ENCODE measurements at places on chromosomes 16 and 17.

DNA sequence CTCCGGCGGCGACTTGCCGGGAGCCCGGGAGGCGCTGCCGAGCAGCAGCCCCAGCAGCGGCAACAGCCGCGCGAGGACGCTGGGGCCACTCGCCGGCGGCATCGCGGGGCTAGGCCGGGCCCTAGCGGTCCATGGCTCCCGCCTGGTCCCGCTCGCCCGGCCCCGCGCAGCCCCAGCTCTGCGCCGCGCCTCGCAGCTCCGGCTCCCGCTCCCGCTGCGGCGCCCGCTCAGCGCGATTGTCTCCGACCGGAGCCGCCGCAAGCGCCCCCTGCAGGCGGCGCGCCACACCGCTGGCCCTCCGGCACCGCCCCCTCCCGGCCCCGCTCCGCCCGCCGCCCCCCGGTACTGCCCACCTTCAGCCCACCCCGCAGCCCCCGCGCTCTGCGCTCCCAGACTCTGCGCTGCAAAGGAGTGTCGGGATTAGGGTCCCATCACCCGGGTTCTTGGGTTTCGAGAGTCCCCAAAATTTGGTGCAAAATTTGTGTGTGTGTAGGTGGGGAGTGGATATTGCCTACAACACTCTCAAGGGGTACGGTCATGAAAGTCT, at the start of gene FAM171A2:
FAM171A2 (minus strand) TSS at position 241 of the 547 bp plus-strand sequence; CDS start at position 102, 139 bp downstream.
- peak; percentile 89 for DNase-seq

GRCh38 chr17:63842173-63842539, 329 bp downstream of the SMARCD2 start:
- no peak for DNase-seq

DNA sequence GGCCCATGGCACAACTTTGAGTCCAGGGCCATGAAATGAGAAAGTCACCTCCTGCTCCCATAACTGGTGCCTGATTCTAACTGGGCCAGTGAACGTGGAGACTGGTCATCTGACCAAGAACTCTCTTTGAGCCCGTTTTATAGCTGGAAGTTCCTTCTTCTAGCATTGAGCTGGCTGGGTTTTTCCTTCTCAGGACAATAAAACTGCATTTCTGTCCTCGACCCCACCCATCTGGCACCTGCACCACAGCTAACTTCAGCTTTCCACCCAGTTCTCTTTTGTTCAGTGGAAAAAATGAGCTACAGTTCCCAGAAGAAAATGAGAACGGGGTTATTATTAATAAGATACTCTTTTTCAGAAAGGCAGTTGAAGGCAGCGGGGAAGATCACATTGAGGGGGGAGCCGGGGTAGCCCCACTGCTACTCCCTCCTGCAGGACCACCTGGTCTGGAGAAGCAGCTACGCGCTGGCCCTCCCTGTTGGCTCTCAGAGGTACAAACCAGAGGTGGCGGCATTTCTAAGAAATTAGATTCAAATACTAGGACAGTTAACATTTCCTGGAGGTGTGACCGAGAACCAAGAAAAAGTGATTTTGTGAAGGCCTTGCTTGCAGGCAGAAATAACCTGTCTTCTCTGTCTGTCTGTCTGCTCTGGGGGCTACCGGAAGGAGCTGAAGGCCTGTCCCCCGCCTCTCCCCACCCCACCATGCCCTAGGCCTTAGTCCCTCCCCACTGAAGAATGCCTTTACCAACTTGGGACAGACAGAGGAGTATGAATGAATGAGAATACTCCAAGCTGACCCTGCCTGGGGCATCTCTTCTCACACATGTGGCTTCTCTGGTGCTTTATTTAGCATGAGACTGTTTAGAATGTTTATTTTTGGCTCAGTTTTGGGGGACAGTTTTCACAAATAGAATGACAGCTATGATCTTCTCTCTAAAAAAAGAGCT, 123.9 kb downstream of the XYLT1 start:
- DNase-seq = no peak

DNA sequence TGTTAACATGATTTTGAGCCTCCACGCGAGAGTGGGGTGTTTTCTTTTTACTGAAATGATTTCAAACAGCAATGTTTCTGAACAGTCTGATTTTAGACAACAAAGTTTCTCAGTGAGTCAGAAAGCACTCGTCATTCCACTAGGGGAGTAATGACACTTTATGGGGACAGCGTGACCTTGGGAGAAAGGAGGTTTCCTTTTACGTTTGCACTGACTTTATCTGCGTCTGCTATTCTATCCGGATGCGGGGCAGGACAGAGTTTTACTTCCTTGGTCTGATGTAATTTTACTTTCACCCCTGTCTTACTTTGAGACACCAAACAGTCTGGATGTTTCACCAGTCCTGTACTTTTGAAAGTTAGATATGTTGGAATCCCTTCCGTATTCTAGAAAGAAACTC, 20.7 kb downstream of the SLC47A1 start:
- DNase-seq = no peak

GRCh38 chr17:40307001-40307730, 1.8 kb upstream of the RARA start:
- no peak for DNase-seq

- no peak for DNase-seq
Measured at GRCh38 chr16:2898831-2899563, 12.7 kb upstream of the FLYWCH1 start.

DNA sequence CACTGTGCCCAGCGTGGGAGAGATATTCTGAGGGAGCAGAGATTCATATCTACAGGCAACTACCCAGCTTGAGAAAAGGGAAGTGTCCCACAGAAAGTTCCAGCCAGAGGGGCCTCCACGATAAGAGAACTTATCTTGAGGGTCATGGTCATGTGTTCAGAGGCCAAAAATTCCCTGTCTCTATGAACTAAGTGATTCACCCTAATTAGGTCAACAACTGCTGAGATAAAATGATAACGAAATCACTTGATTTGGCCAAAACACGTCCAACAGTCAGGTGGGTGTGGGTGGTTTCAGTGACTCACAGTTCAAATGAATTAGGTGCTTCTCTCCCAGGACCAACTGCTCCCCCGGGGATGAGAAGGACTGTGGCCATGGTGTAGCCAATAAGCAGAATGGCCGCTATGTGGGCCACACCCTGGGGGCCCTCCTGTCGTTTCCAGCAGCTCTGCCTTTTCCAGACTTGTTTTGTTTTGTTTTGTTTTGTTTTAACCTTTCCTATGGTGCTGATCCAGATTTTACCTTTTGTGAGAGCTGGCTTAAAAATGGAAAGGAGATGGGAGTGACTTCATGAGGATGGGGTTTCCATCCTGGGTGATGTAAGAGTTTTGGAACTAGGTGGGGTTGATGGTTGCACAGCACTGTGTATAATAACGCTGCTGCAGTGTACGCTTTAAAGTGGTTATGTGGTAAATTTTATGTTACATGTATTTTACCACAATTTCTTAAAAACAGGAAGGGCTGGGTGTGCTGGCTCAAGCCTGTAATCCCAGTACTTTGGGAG, 8.7 kb downstream of the DNAI2 start:
- DNase-seq = no peak

DNA sequence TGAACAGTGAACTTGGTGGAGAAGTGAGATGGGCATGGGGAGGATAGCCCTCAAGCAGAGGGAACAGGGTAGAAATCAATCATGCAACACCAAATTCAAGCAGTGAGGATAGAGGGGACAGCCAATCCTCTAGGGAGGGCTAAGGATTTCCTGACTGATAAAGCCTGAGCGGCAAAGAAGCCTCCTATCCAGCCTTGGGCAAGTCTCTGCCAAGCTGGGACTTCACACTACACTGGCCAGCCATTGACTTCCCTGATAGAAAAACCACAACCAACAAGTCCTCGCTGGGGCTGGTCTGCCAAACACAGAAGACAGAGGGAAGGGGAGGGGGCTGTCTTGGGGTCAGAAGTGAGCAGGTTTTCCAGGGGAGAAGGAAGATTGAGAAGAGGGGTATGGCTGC, 2.5 kb upstream of the FBXL19 start:
- no peak for DNase-seq

DNA sequence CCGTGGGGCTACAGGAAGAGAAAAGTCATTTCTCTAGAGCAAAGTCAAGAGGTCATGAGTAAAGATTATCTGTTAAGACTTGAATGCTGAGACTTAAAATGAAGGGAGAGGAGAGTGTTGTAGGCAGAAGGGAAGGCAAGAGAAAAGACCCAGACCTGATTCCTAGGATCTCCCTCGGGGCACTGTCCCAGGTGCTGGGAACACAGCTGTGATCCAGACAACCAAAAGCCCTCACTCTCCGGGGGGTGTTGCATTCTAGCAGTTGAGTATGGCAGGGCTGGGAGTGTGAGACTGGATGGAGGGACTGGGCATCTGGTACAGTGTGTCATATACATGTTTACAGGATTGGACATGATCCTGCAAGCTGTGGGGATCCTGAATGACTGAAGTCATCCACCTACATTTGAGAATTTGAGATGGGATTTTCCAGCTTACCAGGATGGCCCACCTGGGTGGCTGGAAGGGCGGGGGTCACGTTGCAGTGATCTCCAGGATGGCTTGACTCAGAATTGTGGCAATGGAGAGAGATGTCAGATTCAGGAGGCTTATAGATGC, 29.1 kb downstream of the ARSG start:
- DNase-seq = no peak

GRCh38 chr17:55748841-55749240, 2.0 kb upstream of the PCTP start:
- DNase-seq = no peak

DNA sequence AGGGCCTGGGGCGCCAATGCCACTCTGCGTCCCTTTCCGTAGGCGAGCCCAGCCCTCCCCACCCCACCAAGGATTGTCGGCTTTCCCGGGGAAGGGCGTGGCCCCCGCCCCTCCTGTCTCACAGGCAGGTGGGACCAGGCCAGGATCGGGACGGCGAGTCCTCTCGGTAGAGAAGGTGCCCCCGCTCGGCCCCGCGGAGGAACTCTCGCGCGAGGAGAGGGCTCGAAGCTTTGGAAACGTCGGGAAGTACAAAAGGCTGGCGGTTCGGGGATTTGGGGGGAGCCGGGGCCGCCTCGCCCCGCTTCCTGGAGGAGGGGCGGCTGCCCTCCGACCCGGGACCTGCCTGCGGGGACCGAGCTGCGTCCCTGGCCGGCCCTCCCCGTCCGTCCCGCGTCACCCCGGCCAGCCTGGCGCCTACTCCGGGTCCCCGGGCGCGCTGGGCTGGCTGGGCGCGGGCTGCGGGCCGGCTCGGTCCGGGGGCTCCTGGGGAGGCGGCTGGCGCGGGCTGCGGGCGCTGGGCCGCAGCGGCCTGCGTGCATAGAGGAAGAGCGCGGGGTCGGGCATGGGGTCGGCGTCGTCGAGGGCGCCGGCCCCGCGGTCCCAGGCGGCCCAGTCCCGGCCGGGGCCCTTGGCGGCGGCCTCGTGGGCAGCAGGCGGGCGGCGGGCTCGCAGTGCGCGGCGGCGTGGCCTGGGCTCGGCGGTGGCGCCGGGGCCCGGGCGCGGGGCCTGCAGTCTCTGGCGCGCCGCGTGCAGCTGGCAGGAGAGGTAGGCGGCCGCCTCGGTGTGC, 12.6 kb upstream of the CLUH start:
- DNase-seq = no peak

- DNase-seq = peak; percentile 31
Measured at GRCh38 chr17:77875881-77876509, 82.5 kb upstream of the TNRC6C start.

- DNase-seq = no peak
Measured at GRCh38 chr17:64123114-64123513, 6.8 kb downstream of the ERN1 start.

GRCh38 chr17:17590141-17590751, 1.3 kb downstream of the PEMT start:
- DNase-seq = no peak

GRCh38 chr16:23279721-23280153, 22.4 kb upstream of the SCNN1B start:
- no peak for DNase-seq

GRCh38 chr17:247767-248166, 66.3 kb upstream of the DOC2B start:
- no peak for DNase-seq

DNA sequence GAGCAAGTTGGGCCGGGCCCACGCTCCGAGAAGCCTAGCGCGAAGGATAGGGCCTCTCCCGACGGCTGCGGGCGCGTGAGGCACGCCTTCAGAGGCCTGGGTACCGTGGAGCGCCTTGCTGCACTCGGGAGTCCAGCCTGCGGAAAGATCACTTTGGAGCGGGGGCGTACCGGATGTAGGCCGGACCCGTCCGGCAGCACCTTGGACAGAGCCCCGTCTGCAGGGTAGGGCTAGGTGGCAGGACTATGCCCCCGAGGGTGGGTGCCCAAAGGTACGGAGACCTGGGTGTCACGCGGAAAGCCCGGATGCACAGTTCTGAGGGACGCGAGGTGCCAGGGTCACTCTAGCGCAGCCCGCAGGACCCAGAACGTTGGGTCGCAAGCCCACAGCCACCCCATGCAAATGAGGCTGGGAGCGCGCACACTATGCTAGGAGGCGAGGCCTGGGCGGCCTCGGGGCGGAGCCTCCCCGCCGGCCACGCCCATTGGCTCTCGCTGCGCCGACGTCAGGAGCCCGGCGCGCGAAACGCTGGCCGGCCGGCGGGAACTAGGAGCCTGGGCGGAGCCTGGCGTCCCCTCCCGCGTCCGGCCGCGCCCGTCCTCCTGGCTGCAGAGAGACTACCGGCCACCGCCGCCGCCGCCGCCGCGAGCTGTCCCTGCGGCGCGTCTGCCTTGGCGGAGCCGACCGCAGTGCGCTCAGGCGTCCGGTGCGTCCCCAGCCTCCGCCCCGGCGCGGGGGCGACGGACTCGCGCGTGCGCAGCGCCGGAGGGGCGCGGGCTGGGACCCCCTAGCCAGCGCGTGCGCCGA, at the start of gene PAQR4:
PAQR4 (plus strand) TSS at position 611 of the 807 bp plus-strand sequence. CDS start 327 bp downstream, outside the sequence.
- DNase-seq = peak; percentile 96

DNA sequence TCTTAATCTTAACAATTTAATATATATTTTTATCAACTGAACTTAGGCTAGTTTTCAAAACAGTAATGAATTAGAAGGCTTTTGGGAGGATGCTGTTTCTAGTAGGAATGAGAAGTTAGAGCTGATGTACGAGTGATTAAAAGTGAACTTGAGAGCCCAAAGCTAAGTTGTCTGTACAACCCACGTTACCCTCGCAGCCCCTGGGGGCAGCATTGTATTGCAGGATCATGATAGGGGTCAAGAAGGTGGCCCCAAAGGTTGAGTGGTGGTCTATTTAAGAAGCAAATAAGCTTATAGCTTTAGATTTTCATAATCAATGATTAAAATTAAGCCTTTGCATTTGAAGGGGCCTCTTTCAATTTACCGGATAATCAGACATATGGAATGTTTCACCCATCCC, 33.7 kb upstream of the ALDH3A2 start:
- DNase-seq = no peak
